Cardiac atrium fibroblast (primary cell): ENCODE measurements at places on chromosomes 1 and 21. TPM values are rescaled to one million over a fixed set of nuclear protein-coding genes. Genes with fewer than 3 reads are reported as not detected.

LRIG2 gene
- total RNA-seq, result 4.1 and 6.9 TPM in 2 replicates

CALML6 gene
- total RNA-seq, result under 0.01 TPM in 1 of 2 replicates, not detected in the other

MED8 gene
- 50.2 and 53.5 TPM in 2 replicates for total RNA-seq

INSRR gene
- total RNA-seq, result not detected in 2 replicates

AVPR1B gene
- not detected in 2 replicates for total RNA-seq

NCMAP gene
- total RNA-seq, result not detected in 2 replicates

TATDN3 gene
- 7.8 and 12.8 TPM in 2 replicates for total RNA-seq

TMEM125 gene
- total RNA-seq, result not detected in 2 replicates

NUP210L gene
- not detected in 2 replicates for total RNA-seq

FAM177B gene
- total RNA-seq, result not detected in 2 replicates

KIF26B gene
- total RNA-seq, result 0.36 and 0.65 TPM in 2 replicates

SERPINC1 gene
- 0.16 TPM in 1 of 2 replicates, not detected in the other for total RNA-seq

KIF21B gene
- under 0.01 and 0.16 TPM in 2 replicates for total RNA-seq

OR10Z1 gene
- total RNA-seq, result not detected in 2 replicates

CCDC27 gene
- total RNA-seq, result not detected in 2 replicates

WDR64 gene
- total RNA-seq, result not detected in 2 replicates

RGS16 gene
- 0.16 and 0.18 TPM in 2 replicates for total RNA-seq

IVNS1ABP gene
- total RNA-seq, result 14.4 and 17.8 TPM in 2 replicates

LRRC71 gene
- not detected in 2 replicates for total RNA-seq

CAMK1G gene
- not detected in 2 replicates for total RNA-seq

EPHA8 gene
- not detected in 2 replicates for total RNA-seq

AIM2 gene
- total RNA-seq, result not detected in 2 replicates

LRRC3 gene
- total RNA-seq, result 3.6 and 3.7 TPM in 2 replicates

SLC44A5 gene
- 0.18 TPM in 1 of 2 replicates, not detected in the other for total RNA-seq

KRTAP10-1 gene
- total RNA-seq, result not detected in 2 replicates

CR1L gene
- not detected in 2 replicates for total RNA-seq

RIPK4 gene
- 5.1 and 12.3 TPM in 2 replicates for total RNA-seq

SPATA45 gene
- total RNA-seq, result not detected in 2 replicates

CASQ2 gene
- total RNA-seq, result not detected in 2 replicates

POU3F1 gene
- not detected in 2 replicates for total RNA-seq

LIPI gene
- total RNA-seq, result not detected in 2 replicates

OR2L5 gene
- not detected in 2 replicates for total RNA-seq

SPRR2D gene
- total RNA-seq, result not detected in 2 replicates

KCNK1 gene
- total RNA-seq, result 1.3 and 2.8 TPM in 2 replicates

HMGB4 gene
- not detected in 2 replicates for total RNA-seq

CFHR3 gene
- total RNA-seq, result not detected in 2 replicates

CYP4B1 gene
- not detected in 2 replicates for total RNA-seq

MYOC gene
- total RNA-seq, result not detected in 2 replicates

KLHDC8A gene
- total RNA-seq, result 0.18 TPM in 1 of 2 replicates, not detected in the other

SLC45A3 gene
- total RNA-seq, result 6.0 and 6.2 TPM in 2 replicates

RYR2 gene
- under 0.01 and 0.16 TPM in 2 replicates for total RNA-seq

CFAP74 gene
- not detected in 2 replicates for total RNA-seq

ESPN gene
- 0.18 TPM in 1 of 2 replicates, not detected in the other for total RNA-seq

PTGER3 gene
- total RNA-seq, result under 0.01 and 0.32 TPM in 2 replicates
